DMS53 (cell line): ENCODE measurements at places on chromosomes 2 and 18.

GRCh38 chr18:39871961-39872360 is 2083.1 kb upstream of the PIK3C3 start:
- DNase-seq: peak; percentile 18

- no peak for DNase-seq
Observed at GRCh38 chr18:21361307-21361880, 119.4 kb downstream of the GREB1L start.

DNA sequence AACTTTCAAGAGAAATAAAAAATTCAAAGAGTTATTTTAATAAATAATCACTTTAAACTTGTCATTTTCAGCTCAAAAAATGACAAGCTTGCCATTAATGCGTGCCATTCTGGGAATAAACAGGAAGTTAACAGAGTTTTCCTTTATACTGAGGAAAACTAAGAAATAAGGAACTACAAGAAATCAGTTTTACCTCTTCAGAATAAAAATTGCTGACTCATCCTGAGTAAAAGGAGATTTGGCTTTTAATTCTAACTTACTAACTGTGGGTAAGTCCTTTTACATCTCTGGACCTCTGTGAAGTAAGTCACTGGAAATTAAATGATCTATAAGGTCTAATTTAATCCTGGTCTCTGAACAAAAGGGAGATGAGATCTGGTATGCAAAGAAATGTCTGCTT is 16.1 kb downstream of the CEBPZ start:
- DNase-seq: no peak

- DNase-seq: peak; percentile 32
Observed at GRCh38 chr2:199850218-199850717, 724 bp downstream of the FTCDNL1 start.
